ENCODE measurements at places on chromosomes 2 and 18.
A peak's percentile ranks its signal among the peaks of the same experiment; 100 is the strongest.

DNA sequence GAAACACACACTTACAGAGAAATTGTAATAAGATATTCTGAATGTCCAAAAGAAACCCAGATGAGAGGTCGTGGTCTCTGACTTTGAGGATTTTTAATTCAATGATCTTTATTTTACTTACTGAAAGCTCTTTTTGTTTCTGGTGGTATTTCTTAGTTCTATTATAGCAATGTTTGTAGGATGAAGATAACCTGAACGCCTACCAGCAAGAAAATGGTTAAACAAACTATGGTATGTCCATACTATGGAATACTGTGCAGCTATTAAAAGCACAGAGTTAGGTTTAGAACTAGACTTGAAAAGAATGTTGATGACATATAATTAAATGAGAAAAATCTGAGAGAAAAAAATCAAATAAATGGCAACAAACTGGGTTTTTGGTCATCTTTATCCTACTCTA, 60.3 kb downstream of the LPIN2 start:
- no peak for DNase-seq
- H3K27me3 ChIP-seq: no peaks in the 10 kb centered on the region
- no peak overlapping the region for H3K27ac ChIP-seq
- peaks cover 73% of the 10 kb centered on the region for H3K4me1 ChIP-seq

- H3K4me3 ChIP-seq: no peak overlapping the region
- DNase-seq: no peak
- no peaks in the 10 kb centered on the region for H3K36me3 ChIP-seq
- no peak overlapping the region for H3K27ac ChIP-seq
- H3K27me3 ChIP-seq: peaks cover 4% of the 10 kb centered on the region
Observed at GRCh38 chr2:160914217-160914616, 246.0 kb upstream of the TANK start.

GRCh38 chr2:217886720-217887309, 116.0 kb downstream of the TNS1 start:
- no peak overlapping the region for H3K27ac ChIP-seq
- no peaks in the 10 kb centered on the region for H3K4me1 ChIP-seq
- H3K27me3 ChIP-seq: peaks cover 16% of the 10 kb centered on the region
- H3K36me3 ChIP-seq: no peaks in the 10 kb centered on the region

GRCh38 chr2:46196871-46197462, 100.2 kb upstream of the EPAS1 start:
- H3K4me3 ChIP-seq: no peak overlapping the region
- no peak overlapping the region for H3K27ac ChIP-seq
- peaks cover 34% of the 10 kb centered on the region for H3K4me1 ChIP-seq
- H3K36me3 ChIP-seq: peaks cover 2% of the 10 kb centered on the region
- no peak for DNase-seq
- peaks cover 9% of the 10 kb centered on the region for H3K27me3 ChIP-seq

DNA sequence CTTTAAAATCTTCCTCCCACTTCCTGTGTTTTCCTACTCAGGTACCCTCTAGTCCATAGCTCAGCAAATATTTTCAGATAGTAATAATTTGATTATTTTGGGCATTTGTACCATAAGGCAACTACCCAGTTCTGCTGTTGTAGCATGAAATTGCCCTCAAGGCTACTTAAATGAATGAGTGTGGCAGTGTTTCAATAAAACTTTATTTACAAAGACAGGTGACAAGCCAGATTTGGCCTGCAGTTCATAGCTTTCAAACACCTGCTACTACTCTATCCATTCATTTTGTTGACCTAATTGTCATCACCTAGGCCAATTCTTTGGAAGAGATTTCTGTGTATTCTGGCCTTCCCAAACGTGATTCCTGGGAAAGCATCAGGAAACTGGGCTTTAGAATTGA, 28.9 kb downstream of the NYAP2 start:
- DNase-seq: no peak
- H3K4me1 ChIP-seq: no peaks in the 10 kb centered on the region
- H3K36me3 ChIP-seq: no peaks in the 10 kb centered on the region
- no peak overlapping the region for H3K27ac ChIP-seq
- H3K4me3 ChIP-seq: no peak overlapping the region

DNA sequence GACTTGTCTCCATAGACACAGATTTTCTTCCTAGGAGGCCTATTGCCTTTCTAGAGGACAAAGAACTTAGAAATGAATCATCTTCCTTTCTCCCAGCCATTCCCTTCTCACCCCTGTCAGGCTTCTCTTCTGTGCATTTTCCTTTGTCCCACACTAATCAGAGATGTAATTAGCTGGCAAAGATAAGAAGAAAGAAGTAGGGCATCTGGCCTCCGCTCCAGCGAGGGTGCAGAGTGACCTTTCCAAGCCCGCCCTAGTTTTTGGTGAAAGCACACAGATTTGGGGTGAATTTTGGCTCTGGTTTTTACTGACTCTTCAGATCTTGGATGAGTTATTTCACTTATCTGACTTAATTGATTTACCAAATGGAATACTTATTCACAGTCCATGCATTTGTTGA, 626.5 kb downstream of the ZEB2 start:
- DNase-seq: no peak
- H3K27ac ChIP-seq: no peak overlapping the region
- no peaks in the 10 kb centered on the region for H3K27me3 ChIP-seq
- H3K36me3 ChIP-seq: no peaks in the 10 kb centered on the region
- H3K4me3 ChIP-seq: no peak overlapping the region

DNA sequence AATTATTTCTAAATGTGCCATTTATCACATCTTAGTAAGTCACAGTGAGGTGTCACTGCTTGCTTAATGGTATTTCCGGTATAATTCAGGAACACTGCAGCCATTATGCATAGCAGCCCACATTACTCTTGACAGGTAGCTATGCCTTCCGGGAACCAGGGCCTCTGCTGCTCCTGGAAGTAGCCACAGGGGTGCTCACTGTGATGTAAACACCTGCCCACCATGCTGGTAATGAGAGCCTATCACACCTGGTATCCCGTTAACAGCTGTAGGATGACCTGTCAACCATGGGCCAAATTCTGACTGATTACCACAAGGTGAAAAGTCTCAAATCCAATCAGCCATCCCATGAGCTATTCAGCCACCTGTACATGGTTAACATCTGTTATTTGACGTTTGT, 647.0 kb upstream of the NXPH2 start:
- H3K4me1 ChIP-seq: no peaks in the 10 kb centered on the region
- no peak overlapping the region for H3K4me3 ChIP-seq
- H3K27me3 ChIP-seq: no peaks in the 10 kb centered on the region
- no peak for DNase-seq
- no peak overlapping the region for H3K27ac ChIP-seq

DNA sequence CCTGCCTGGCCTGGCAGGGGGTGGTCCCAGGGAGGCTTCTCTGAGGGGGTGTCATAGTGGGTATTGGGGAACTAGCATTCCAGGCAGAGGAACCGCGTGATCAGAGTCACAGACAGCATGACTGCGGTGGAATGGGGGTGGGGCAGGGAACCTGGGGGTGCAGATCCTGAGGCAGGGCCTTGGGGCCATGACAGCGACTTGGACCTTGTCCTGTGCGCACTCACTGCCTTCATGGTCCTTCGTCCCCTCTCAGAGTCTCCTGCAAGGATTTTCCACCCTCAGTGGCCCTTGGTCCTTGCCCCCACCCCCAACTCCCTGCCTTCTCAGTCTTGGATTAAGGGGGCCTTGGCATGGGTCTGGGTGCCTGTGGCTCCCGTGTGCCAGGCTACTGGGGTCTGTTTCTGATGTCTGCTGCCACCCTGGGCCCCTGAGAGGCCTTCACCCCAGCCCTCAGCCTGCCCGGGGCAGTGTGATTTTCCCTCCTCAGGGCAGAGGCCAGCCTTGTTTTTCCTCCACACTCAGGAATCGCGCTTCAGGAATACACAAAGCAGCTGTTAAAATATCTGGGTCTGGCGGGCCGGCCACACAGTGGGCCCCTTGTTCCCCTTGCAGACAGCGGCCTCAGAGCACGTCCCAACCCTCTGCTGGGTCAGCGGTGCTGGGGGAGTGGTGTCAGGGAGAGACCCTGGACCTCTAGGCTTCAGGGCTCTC, 51.6 kb downstream of the GLI2 start:
- H3K36me3 ChIP-seq: no peaks in the 10 kb centered on the region
- peaks cover 10% of the 10 kb centered on the region for H3K27me3 ChIP-seq
- no peak for DNase-seq
- H3K4me3 ChIP-seq: no peak overlapping the region
- no peak overlapping the region for H3K27ac ChIP-seq

GRCh38 chr2:234425639-234426603, 71.0 kb downstream of the ARL4C start:
- H3K4me1 ChIP-seq: peaks cover 94% of the 10 kb centered on the region
- peak overlapping the region; percentile 99 for H3K27ac ChIP-seq
- peaks cover 19% of the 10 kb centered on the region for H3K36me3 ChIP-seq
- DNase-seq: peak; percentile 89

DNA sequence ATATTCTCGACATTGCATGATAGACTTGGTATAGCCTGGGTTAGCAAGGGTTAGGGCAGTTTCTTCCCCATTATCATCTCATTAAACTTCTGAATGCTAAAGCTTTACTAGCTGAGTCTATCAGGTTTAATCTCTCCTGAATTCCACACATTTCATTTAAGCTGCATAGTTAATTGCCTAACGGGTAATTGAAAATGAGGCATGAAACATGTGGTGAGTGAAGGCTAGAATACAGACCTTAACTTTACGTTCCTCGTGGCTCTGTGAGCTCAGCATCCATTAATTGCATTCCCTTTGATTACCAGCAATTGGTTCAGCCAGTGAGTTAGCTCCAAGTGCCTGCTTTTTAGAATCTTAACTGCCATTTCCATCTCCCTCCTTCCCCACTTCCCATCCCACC, 126.5 kb upstream of the MEX3C start:
- peaks cover 3% of the 10 kb centered on the region for H3K27me3 ChIP-seq
- H3K4me1 ChIP-seq: no peaks in the 10 kb centered on the region
- DNase-seq: no peak
- H3K27ac ChIP-seq: no peak overlapping the region
- no peaks in the 10 kb centered on the region for H3K36me3 ChIP-seq

DNA sequence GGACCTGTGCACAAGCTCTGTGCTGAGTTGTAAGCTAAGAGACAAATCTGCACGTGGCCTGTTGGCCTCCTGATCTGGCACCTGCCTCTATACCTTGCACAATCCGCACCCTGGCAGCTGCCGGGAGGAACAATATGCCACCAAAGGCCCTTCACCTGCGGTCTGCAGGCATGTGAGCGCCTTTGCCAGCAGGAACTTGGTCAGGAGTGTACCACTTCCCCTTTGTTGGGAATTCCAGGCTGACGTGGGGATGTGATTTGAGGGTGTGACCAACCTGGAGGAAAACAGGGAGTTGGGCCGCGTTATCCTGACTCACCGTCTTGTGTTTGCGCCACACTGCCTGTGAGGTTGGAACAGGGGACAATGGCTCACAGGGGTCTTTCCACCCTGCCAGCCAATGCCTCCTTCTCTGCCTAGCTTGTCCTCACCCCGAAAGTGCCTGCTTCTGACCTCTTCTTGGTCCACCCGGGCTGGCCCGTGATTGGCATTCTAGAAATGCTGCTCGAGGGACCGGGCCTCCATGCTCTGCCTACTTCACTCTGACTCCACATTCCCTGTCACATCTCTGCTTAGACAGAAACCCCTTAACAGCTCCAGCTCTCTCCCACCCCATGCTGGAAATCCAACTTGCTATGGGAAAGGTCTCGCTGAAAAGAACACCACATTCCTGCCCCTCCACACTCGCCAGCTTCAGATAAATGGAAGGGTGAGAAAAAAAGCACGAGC, 67.1 kb upstream of the MAP4K4 start:
- no peaks in the 10 kb centered on the region for H3K4me1 ChIP-seq
- peaks cover 15% of the 10 kb centered on the region for H3K27me3 ChIP-seq
- H3K36me3 ChIP-seq: peaks cover 2% of the 10 kb centered on the region
- DNase-seq: no peak
- no peak overlapping the region for H3K4me3 ChIP-seq
- H3K27ac ChIP-seq: no peak overlapping the region

GRCh38 chr2:85561280-85562212, at the start of gene GGCX:
Gene GGCX, minus strand, starts transcription at chr2:85561493. Its CDS starts 65 bp downstream, at chr2:85561428.
- peaks cover 40% of the 10 kb centered on the region for H3K4me1 ChIP-seq
- H3K36me3 ChIP-seq: peaks cover 4% of the 10 kb centered on the region
- H3K4me3 ChIP-seq: peak within 1 kb of the TSS; percentile 98
- H3K27ac ChIP-seq: peak within 1 kb of the TSS; percentile 97
- peak; percentile 97 for DNase-seq

DNA sequence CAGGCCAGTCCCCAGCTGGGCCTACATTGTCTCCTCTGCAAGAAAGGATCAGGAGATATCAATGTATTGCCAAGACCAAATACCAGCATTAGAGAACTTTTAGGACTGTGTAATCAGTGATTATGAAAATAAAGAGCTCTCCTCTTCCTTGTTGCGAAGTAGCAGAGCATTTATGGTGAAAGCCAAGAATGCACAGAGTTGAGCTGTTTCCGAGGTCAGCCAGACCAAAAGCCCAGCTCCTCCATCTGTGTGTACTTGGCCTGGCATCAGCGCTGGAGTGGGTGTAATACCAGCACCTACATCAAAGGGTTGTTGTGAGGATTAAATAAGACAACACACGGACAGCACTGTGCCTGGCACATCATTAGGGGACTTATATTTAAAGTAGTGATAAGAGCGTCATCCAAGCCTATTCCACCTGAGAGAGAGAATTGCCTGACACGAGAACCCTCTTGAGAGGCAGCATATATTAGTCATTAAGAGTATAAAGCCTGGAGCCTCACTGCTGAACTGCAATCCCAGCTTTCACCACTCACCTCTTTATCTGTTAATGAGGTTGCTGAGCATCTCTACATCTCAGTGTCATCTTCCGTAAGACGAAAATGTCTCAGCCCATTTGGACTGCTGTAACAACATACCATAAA, 7.4 kb upstream of the SLC16A14 start:
- H3K4me3 ChIP-seq: no peak overlapping the region
- H3K27me3 ChIP-seq: peaks cover 15% of the 10 kb centered on the region
- H3K27ac ChIP-seq: no peak overlapping the region
- H3K4me1 ChIP-seq: no peaks in the 10 kb centered on the region

DNA sequence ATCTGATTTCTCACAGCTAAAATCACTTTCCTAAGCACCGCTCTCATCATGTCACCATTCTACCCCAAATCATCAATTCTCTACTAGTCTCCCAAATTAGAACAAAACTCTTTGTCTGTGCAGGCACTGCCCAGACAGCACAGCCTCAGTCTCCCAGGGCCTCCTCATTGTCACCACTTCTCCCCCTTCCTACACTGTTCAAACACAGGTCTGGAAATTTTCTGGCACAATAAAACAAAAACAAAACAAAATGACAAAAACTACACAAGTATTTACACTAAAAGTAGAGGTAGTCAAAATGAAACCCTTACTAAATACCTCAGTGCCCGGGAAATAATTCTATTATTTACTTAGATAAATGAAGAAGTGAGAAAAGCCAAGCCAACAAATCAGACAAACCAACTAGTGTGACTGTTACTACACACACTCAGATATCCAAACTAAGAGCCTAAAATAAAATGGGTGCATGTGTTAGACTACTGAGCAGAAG, 156.2 kb upstream of the DNMT3A start:
- H3K4me3 ChIP-seq: no peak overlapping the region
- DNase-seq: no peak
- no peak overlapping the region for H3K27ac ChIP-seq
- no peaks in the 10 kb centered on the region for H3K27me3 ChIP-seq

- H3K27ac ChIP-seq: no peak overlapping the region
- H3K36me3 ChIP-seq: peaks cover 25% of the 10 kb centered on the region
- peaks cover 15% of the 10 kb centered on the region for H3K27me3 ChIP-seq
Observed at GRCh38 chr18:74522635-74523548, 11.4 kb upstream of the CNDP1 start.
